Right ventricle myocardium inferior (tissue), 1 donor: ENCODE measurements at places on chromosomes 5 and 9.

- DNase-seq, result no peak
These were observed 60.3 kb downstream of the DAPK1 start for GRCh38 chr9:87557996-87558395.

DNA sequence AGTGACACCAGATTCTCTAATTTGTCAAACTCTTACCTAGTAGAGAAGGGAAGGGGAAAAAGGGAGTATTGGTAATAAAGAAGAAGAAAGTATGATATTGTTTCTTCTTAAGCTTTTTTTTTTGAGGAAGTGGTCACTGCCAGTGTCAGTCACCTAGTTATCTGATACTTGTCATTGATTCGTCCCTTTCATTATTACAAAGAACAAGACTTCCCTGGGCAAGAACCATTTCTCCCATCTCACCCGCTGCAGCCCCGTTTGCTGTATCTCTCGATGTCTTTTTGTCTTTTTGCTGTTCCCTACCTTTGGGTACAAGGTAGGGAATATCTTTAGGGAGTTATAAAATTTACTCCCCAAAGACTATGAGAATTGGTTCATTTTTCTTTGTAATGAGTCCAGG is 249.0 kb downstream of the ARHGAP26 start:
- no peak for DNase-seq

DNA sequence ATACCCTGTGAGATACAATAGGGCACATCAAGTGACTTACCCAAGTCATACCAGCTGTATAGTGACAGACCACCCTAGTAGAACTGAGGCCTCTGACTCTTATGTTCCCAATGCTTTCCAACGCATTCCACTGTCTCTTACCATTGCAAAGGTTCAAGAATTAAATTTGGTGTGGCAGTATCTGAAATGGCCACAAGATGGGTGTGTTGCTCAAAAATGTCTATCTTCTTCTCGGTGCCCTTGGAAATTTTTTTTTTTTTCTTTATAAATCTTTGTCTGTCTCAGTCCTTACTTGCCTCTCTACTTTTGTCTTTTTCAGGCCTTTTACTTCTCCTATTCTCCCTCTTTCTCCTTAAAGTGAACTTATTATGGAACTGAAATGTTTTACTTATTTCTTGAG is 48.4 kb downstream of the GPR21 start:
- no peak for DNase-seq

DNA sequence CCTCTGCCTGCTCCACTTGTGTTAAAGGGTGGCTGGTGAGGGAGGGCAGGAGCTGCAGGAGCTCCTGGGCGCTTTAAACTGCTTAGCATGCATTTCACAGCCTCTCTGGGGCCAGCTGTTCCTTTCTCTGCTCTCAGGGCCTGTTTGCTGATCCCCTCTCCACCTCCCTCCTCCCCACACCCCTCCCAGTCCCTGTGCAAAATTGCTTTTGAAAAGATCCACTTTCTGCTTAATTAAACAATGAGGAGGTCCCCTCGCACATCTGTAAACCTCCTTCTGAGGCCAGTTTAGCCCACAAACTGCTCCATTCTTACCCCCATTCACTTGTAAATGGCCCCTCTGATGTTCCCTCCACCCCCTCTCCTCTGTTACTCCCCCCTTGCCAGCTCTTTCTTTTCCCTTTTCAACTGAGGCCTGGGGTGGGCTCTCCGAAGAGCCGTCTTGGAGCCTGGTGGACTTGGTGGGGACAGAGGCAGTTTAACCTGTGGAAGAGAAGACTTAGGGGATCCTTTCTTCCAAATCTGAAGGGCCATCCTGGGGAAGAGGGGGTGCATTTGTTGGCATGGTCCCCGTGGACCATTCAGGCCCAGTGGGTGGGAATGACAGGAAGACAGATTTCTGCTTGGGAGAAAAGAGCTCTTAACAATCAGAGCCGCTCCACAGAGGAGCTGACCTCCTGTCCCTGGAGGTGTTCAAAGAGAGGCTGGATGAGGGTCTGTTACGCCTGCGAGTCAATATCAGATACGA is 12.0 kb downstream of the URM1 start:
- no peak for DNase-seq

DNA sequence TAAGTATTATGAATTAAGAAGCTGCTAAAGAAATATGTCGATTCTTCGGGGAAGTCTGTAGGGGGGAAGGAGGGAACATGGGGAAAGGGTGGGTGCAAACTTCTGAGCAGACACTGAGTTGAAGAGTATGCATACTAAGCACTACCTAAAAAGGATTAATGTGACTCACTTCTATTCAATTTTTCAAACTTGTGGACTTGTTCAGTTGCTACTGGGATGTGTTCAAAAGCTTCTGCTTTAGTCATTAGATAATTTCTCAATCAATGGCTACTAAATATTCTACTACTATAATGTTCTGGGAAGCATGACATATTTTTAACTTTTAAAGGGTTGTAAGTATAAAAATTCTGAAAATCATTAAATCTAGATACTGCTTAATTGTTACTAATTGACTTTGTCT is 109.7 kb upstream of the FER start:
- DNase-seq, result no peak

- no peak for DNase-seq
These were observed 94.9 kb downstream of the PDE8B start for GRCh38 chr5:77305222-77305846.

GRCh38 chr5:51621156-51621555 is 237.9 kb downstream of the ISL1 start:
- no peak for DNase-seq

- no peak for DNase-seq
These were observed 643.7 kb downstream of the TLE1 start for GRCh38 chr9:81045658-81046057.

DNA sequence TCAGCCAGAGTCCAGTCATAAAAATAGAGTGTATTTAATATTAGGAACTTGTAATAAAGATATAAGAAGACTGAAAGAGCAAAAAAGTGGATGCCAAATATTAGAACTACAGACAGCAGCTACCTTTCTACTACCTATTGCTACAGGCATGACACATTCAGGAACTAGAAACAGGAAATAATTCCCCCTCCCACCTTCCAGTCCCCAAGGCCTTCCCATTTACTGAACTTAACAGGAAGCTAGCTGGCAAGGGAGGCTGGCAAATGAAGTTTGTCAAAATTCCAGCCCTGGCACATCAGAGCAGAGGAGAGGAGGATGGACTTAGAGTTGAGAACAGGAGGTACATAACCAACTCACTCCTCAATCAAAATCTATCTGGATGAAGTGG is 50.2 kb upstream of the RIC1 start:
- DNase-seq, result no peak

GRCh38 chr9:20480249-20480648 is 142.1 kb downstream of the MLLT3 start:
- DNase-seq, result no peak

DNA sequence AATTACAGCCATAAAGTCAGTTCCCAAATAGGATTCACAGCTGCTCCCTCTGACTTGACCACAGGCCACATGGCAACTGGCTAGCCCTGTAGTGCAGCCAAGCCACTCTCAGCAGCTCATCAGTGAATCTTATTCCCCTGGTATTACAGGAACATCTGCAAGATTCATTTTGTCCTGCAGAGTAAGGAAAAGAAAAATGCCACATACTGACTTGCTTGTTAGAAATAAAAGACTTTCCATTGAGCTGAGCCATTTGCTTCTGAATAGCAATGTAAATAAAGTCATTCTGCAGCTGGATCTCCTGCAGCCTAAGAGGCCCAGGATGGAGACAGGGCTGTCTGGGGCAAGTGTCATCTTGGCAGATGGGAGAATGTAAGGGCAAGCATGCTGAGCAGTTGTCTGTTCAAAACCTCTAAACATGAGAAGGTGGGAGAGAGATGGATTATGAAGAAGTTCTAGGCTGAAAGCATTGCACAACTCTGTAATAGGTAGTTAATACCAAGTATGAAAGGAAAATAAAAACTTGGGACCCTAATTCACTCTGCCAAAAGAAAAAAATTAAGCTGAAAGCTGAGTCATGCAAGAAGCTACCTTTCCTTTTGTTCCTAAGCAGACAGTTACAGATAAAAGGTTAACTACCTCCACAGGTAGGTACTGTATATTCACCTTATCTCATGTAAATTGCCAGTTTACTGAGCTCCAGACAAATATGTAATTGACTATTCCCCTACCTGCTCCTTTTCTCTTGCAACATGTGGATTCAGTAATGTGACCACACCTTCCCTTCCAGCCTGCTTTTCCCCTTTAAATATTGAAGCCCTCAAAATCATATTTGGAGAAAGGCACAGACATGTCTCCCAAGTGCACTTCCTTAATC is 244.4 kb upstream of the RAI14 start:
- no peak for DNase-seq

DNA sequence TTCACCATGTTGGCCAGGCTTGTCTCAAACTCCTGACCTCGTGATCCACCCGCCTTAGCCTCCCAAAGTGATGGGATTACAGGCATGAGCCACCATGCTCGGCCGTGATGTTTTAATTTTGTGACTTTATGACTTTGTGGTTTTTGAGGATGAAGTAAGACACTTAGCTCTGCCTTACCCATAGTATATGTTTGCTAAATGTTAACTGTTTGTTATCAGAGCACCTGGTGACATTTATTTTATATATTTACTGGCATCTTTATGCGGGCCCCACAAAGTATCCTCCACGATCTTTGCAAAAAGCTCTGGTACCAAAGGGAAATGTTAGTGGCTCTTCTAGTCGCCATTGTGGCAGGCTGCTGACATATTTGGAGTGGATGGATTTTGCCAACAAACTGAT is 6.7 kb downstream of the SLC23A1 start:
- DNase-seq, result no peak

DNA sequence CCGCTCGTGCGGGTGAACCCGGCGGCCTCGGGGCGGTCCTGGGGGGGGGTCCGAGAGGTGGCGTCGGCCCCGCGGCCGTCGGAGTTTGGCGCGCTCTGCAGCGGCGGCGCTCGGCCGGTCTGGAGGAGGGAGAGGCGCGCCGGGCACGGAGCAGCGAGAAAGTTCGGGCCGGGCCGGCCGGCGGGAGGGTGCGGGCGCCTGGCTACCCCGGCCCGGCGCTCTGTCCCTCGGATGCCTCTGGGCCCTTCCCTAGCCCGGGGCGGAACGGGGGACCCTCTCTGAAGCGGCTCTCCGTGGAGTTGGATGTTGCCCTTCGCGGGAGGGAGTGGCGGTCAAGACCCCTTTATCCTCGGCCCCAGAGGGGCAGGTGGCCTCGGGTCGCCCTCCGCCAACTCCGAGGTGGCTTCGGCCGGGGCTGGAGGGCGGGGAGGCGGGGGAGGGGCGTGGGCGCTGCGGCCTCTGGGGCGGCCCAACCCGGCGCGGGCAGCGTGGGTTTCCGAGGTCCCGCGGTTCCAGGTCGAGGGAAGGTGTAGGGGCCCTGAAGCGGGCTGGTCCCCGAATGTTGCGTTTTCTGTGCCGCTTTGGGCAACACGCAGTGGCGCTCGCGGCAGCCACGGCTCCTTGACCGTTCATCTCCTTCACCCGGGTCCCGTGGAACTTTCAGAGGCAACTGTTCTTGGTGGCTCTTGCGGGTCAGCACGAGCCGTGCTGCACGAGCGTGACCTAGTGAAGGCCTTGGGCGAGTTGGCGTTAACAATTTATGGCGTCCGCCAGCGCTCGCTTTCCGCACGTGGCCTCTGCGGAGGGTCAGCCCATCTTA is 290.5 kb downstream of the DOCK8 start:
- DNase-seq, result no peak

DNA sequence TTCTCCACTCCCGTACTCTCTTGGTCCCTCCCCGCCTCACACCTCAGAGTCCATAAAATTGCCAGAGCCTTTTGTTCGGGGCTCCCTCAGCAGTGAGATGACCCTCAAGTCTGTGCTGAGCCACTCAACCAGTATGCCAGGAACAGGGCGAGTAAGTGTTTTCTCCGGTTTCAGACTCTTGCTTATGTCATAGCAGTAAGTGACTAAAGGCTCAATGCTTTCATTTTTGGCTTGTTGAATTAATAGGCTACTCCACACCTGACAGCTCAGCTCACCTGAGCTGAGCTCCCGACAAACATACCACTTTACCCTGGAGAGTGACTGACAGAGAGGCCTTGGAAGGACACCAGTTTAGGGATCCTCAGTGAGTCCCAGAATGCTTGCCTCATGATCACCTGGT is 30.5 kb downstream of the PCSK1 start:
- no peak for DNase-seq

GRCh38 chr9:94900222-94901018 is 173.9 kb downstream of the AOPEP start:
- DNase-seq, result no peak

DNA sequence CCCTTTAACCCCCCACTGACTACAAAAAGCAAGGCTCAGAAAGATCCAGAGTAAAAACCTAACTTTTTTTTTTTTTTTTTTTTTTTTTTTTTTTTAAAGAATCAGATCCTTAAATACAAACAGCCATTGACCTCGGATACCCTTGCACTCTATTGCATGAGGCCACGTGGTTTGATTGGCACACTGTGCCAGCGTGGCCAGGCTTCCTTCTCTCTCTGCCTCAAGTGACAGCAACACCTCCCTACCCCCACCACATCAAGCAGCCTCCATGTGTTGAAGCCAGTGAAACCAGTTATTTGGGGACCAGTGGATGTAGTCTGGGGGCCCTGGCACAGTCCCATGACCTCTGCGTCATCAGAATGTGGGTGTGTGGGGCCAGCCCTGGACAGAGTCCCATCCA is 71.4 kb downstream of the OTULIN start:
- DNase-seq, result peak; percentile 55

DNA sequence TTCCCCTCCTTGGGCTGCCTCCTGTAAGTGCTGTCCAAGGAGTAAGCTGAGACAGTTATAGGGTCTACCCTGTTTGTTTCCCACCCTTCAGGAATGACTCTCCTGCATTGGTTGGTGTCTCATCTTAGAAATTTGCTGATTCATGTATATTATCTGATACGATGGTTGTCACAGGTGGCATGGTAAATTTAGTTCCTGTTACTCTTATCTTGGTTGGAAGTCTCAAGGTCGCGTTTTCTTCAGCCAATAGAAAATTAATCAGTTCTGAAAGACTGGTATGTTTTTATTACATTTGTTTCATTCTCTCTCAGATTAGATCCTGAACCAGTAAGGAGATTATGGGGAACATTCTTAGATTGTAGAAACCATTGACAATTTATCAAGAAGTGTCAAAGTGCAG is 42.7 kb downstream of the SCGB3A1 start:
- no peak for DNase-seq

- no peak for DNase-seq
These were observed 91.8 kb upstream of the IFNK start for GRCh38 chr9:27432308-27432707.

DNA sequence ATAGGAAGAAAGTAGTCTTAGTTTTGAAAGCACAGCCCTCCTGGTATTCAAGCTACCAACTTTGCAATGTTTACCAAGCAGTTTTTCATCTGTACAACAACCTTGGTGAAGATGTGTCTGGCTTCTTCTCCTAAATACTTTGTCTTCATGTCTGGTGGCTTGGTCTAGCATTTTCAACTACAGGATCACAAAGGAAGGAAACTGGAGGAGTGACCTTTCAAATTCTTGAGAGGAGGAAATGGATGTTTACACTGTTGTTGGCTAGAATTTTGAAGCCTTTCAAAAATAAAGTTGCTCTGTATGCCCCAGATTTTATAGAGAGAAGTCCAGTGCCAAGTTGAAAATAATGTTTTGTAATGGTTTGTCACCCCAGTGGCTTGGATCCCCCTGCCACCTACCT is 16.3 kb downstream of the PAM start:
- DNase-seq, result no peak
